ENCODE measurements at places on chromosomes 1 and 21.

DNA sequence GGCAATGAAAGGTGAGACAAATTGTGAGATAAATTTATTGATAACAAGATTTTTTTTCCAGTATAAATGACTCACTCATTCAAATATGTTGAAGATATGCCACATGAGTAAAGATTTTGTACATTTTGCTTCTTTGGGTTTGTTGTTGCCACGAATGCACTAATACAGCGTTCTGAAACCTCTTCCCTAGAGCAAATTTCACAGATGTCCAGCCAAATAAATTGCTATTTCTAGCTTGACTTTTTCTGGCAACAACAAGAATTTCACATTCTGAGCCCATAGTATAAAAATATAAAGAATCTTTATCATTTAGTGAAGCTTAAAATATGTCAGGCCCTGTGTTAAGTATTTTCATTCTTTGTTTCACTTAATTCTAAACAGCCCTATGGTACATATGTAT lies 114.5 kb upstream of the COL24A1 start:
- DNase-seq: no peak

GRCh38 chr1:180248176-180248575 lies 18.1 kb downstream of the LHX4 start:
- no peak for DNase-seq

DNA sequence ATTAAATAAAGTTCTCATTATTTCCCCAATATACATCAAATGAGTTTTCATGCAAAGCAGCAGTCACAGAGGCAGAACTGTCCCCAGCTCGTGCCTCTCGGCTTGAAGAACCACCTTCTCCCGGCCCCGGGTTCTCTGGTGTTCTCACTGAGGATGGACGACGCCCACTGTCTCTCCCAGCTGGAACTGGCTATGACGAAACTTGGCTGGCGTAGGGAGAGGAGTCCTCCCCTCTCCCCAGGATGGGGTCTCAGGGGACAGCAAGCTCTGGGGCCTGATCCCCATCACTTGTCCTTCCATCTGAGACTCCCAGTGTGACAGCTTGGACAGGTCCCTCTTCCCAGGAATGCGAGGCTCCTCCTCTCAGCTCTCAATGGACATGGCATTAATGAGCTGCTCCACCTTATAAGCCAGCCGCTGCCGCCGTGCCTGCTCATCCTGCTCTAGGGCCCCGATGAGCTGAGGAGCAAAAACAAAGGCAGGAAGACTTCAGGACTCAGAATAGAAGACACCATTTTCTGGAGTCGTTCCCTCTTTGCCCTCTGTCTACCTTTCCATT lies 116.0 kb upstream of the CD34 start:
- DNase-seq: no peak

- no peak for DNase-seq
Measured at GRCh38 chr1:19010503-19010902, 54.0 kb upstream of the IFFO2 start.

GRCh38 chr1:193104502-193104906 lies 710 bp downstream of the GLRX2 start:
- DNase-seq: peak; percentile 25

DNA sequence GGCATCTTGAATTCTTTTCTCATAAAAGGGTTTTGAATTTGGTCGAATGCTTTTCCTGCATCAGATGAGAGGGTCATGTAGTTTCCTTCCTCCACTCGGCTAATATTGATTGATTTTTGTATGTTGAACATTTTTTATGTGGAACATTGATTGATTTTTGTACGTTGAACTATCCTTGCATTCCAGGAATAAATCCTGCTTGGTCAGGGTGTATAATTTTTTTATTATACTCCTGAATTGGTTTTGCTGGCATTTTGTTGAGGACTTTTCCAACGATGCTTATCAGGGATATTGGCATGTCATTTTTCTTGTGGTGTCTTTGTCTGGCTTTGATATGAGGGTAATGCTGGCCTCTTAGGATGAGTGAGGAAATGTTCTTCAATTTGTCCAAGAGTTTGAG lies 8.5 kb downstream of the TMEM240 start:
- DNase-seq: no peak

DNA sequence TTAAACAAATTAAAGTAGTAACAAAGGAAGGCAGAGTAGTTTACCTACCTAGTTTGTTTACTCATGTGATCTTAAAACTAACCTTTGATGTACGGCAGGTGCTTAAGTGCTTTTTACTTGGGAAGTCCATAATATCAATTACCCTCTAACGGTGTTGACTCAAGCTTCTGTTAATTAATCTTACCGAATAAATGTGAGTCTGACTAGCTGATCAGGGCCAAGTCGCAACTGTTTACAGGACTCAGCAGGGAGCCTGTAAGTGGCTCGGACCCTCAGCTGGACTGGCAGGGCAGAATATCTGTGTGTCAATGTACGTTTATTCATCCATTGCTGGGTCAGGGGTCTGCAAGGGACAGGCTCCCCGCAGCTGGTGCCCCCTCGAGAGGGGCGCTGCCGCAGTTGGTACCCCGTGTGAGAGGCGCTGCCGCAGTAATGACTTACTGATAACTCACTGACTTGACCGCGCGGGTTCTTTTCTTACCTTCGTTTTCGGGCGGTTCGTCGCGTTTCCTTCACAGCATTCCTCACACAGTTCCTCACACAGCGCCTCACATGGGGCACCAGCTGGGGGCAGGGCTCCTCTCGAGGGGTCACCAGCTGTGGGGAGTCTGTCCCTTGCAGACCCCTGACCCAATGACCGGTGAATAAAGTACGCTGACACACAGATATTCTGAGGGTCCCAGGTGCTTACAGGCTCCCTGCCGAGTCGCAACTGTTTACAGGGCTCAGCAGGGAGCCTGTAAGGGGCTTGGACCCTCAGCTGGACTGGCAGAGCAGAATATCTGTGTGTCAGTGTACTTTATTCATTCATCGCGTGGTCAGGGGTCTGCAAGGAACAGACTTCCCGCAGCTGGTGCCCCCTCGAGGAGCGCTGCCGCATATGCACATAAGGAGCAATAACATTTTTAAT lies 3.0 kb downstream of the FMO1 start:
- DNase-seq: no peak

- no peak for DNase-seq
Measured at GRCh38 chr21:46559291-46559983, 45.4 kb downstream of the S100B start.

- DNase-seq: no peak
Measured at GRCh38 chr1:93434987-93435386, 12.9 kb upstream of the FNBP1L start.

DNA sequence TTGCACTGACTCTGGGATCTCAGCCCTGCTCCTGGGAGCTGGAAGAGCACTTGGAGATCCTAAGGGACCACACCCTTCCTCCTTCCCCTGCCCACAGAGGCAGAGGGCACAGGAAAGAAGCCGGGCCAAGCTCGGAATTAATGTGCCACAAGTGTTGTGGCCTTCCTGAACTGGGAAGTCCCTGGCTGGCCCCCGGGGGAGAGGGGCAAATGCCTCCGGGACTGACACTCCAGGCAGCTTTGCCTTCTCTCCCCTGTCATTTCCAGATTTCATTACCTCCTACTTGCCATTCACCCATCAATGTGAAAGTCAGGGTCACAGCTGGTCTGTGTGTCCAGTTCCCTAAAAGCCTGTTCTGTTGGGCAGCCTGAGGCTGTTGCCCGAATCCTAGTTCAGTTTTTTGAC lies 21.7 kb downstream of the SESN2 start:
- no peak for DNase-seq

- no peak for DNase-seq
Measured at GRCh38 chr1:178928041-178928440, 57.2 kb upstream of the ANGPTL1 start.

DNA sequence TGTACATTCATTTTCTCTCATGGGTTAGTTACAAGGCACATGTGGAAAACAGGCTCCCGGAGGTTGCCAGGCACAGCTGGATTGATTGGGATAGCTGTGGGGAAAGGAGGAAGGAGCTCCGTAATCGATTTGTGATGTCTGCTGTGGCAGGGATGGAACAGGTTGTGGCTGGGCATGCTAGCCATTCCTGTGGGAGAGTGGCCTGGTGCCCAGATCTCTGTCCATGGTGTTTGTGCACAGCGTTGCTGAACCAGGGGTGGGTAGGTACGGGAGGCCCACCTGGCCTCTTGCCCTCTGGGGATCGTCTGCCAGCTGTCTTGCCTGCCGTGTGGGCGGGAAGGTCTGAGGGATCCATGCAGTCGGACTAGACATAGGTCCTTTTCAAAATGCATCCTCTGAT lies 302.8 kb upstream of the VAMP3 start:
- no peak for DNase-seq

DNA sequence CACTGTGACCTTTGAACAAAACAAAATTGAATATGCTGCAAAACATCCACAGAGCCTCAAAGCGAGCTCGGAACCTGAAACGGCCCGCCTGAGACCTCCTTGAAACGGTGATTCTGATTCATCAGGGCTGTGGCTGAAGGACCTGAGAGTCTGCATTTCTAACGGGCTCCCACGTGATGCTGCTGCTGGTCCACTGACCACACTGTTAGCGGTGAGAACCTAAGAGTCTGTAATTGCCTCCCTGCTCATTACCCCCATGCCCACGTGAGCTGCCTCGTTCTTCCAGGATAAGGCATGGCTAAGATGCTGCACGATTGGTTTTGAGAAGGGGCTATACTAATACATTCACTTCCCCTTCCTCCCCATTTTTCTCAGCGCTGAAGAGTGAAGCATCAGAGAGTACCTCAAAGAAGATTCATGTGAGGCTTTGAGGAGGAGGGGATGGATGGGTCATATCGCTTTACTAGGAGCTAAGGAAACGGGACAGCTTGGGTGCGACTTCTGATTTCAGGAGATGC lies 9.7 kb downstream of the TLR5 start:
- no peak for DNase-seq

DNA sequence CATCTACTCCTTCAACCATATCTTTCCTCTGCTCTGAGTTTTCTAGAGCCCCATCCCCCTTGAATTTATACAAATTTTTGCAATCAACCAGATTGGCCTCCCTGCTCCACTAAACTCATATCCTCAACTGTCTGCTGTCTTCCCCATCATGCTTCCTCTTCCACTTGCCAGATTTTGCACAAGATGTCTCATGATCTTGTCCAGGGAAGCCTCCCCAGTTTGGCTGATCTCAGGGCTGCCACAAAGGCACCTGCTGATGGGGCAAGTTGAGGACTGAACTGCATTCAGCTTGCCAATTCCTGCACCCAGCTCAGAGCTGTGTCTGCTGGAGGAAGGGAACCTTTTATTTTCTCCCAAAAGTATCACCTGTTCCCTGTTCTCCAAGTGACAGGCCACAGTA lies 3.9 kb upstream of the KCNJ9 start:
- no peak for DNase-seq

GRCh38 chr1:186042230-186042629 lies 308.0 kb downstream of the HMCN1 start:
- DNase-seq: no peak

GRCh38 chr1:180236698-180237509 lies 6.8 kb downstream of the LHX4 start:
- no peak for DNase-seq

DNA sequence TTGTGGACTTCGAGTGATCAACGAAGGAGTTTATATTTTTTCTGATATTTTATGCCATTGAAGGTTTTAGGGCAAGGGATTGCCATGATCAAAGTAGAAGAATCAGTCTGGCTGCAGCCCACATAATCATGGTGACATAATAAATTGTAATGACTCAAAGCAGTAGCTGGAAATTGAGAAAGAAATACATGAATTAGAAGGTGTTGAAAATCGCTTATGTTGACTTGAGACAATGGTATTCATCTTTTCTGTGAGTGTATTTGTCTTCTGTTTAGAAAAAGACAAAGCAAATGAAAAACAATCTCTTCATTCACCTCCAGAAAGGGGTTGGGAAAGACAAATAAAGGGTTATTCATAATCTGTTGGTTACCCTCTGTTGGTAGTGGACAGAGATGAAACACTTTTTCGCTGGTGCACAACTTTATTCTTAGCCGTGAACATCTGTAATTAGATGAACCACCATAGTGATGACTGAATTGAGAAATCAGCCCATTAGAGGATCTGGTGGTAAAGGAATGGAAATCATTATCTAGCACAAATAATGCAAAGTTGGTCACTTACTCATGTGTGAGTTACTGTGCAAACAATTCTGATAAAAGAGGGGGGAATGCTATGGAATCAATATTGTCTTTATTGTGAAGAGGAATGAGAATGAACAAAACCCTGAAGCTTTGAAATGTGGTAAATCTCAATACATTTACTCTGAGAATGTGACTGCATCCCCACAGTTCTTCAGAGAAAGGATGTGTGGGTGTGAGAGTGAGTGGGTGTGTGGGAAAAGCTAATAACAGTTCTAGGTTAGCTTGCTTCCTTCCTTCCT lies 121.8 kb downstream of the NTNG1 start:
- DNase-seq: peak; percentile 1

DNA sequence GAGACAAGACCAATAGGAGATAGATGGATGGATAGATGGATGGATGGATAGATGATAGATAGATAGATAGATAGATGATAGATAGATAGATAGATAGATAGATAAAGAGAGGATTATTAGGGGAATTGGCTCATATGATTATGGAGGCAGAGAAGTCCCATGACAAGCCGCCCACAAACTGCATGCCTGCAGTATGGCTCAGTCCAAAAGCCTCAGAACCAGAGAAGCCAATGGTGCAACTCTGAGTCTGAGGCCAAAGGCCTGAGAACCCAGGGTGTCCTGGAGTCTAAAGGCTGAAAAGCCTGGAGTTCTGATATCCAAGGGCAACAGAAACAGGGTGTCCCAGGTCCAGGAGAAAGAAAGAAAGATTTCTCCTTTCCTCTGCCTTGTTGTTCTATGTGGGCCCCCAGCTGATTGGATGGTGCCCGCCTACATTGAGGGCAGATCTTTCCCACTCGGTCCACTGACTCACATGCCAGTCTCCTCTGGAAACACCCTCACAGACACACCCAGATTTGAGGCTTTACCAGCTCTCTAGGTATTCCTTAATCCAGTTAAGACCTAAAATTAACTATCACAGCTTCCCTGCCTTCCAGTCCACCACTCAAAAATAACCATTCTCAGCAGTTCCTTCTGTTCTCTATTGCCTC lies 39.6 kb upstream of the IRF2BP2 start:
- DNase-seq: no peak

- DNase-seq: no peak
Measured at GRCh38 chr1:204495078-204495753, 611 bp upstream of the PIK3C2B start.

GRCh38 chr1:31414980-31415370 lies 2.0 kb downstream of the SERINC2 start:
- DNase-seq: no peak

- no peak for DNase-seq
Measured at GRCh38 chr1:33460947-33461629, 11.4 kb upstream of the ZSCAN20 start.

DNA sequence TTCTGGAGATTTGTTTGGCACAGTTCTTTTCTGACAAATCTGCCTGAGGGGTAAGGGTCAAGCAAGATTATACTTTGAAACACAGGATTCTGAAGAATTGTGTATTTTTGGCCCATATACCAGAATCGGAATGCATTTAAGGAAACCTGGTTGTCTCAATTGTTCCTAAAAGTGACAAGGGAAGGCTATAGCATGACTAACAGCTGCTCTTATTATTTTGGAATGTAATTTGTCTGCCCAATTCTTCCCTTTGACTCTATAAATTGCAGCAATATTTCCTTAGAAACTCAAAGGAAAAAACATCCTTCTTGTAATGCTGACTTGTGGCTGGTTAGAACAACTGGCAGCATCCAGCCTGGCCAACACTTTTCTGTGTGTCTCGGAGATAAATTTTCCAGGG lies 15.8 kb upstream of the VCAM1 start:
- DNase-seq: no peak

GRCh38 chr1:62006690-62007089 lies 188.0 kb upstream of the L1TD1 start:
- DNase-seq: no peak

- peak; percentile 76 for DNase-seq
Measured at GRCh38 chr1:207822602-207823451, 71.0 kb downstream of the CD46 start.

- DNase-seq: no peak
Measured at GRCh38 chr21:46160657-46160906, 5.2 kb upstream of the FTCD start.
